Fibroblast of skin of scalp (primary cell): ENCODE measurements at places on chromosomes 13 and 19.

DNA sequence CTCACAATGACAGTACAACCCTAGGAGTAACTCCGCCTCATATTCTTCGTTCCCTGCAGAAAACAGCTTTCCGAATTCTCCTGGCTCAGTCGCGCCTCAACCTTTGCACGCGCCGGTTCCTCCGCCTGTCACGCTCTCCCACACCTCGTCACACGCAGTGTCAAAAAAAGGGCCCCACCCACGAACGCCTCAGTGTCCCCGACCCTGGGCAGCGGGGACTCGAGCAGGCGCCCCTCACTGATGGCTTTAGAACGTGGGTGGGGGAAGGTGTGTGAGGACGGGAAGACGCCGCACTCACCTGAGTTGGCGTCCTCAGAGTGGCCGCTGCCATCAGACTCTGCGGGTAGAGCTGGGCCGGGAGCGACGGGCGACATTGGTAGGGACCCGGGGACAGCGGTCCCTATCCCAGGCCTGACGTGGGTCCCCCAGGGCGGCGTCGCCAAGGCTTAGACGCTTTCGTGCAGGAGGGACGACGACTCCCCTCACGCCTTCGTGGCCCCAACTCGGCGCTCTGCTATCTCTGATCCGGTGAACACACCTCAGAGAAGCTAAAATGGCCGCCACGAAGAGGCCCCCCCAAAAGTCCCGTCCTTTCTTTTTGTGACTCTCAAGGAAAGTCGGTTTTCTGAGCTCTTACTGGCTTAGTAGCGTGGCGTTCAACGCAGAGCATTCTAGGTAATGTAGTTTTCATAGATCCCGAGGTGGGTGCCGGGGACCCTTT is at the start of gene ZNF154:
TSS of gene ZNF154 (minus strand) at position 564 of the 721 bp plus-strand sequence. CDS start at position 331, 233 bp downstream.
- DNase-seq = peak; percentile 83

- DNase-seq = no peak
These were observed 811.8 kb downstream of the UQCRFS1 start for GRCh38 chr19:28400953-28401671.

- no peak for DNase-seq
These were observed 99.7 kb downstream of the DCLK1 start for GRCh38 chr13:36031490-36031889.

GRCh38 chr13:20924758-20925394 is 22.3 kb upstream of the XPO4 start:
- DNase-seq = peak; percentile 77

GRCh38 chr19:23777216-23777615 is 18.5 kb upstream of the ZNF681 start:
- no peak for DNase-seq

DNA sequence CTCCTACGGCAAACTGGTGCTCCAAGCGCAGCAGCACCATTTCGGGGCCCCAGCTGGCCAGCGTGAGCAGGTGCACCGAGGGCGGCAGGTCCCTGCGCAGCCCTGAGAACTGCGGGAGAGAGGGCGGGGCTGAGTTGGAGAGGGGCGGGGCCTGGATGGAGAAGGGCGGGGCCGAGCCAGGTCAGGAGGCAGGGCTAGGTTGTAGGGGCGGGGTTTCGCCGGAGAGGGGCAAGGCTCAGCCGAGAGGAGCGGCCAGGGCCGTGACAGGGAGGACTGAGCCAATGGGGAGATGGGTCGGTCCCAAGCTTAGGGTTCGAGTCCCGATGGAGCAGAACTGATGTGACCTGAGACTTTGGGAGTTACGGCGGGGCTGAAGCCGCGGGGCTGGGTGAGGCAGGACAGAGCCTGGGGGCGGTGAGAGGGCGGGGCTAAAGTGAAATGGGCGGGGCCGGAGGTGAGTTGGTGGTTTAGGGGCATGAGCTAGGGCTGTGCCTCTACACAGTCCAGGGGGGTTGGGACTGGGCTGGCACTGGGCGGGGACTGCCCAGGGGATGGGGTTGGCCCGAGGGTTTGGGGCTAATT is 19.0 kb downstream of the MAN2B1 start:
- peak; percentile 19 for DNase-seq

DNA sequence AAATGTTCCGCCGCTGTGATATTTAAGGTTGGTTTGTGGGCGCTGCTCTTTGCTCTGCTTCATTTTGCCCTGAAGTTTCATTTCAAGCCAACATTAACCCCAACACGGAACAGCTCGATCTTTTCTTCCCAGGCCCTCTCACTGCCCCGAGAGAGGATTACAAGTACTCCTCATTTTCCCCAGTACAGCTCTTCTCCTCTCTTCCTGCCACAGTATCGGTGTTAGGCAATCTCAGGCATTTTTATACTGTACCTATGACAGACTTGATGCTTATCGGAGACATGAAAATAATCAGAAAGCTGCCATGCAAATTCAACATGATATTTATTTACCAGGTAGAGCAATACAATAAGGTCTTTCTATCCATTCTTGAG is 1.3 kb upstream of the EDNRB start:
- DNase-seq = no peak

GRCh38 chr13:80058626-80059025 is 282.3 kb downstream of the SPRY2 start:
- no peak for DNase-seq

- DNase-seq = no peak
These were observed 2.9 kb upstream of the MRI1 start for GRCh38 chr19:13761423-13761822.

- no peak for DNase-seq
These were observed 53.0 kb downstream of the NUFIP1 start for GRCh38 chr13:44936246-44936645.

GRCh38 chr19:47417746-47418691 is 1.3 kb downstream of the MEIS3 start:
- DNase-seq = no peak

DNA sequence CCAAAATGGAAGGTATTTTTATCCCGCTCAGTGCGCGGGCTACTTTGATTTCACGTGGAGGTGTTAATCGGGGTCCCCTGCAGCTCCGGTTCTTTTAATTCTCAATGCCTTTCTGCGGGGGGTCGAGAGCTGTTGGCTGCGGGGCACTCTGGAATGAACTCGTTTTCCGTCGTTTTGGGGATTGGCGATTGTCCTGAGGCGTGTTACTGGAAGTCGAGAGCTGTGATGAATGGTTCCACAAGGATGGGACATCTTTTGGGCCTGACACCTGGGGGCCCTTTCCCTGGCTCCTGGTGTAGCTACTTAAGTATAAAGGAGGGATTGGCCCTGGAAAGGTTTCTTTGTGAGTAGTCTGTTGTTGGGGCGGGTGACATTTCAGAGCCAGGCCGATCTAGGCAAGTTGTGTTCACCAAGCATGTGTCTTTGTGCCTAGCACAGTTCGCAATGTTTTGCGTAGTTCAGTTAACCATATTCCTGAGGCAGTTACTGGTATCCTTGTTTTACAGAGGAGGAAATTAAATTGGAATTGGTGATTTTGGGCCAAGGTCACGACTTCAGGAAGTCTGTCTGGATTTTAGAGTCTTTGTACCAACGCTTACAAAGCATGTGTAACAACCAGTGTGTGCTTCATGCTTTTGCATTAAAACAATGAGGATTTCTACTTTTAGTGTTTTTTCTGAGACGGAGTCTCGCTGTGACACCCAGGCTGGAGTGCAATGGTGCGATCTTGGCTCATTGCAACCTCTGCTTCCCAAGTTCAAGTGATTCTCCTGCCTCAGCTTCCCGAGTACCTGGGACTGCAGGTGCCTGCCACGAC is 846 bp downstream of the RPL13A start:
- DNase-seq = no peak

DNA sequence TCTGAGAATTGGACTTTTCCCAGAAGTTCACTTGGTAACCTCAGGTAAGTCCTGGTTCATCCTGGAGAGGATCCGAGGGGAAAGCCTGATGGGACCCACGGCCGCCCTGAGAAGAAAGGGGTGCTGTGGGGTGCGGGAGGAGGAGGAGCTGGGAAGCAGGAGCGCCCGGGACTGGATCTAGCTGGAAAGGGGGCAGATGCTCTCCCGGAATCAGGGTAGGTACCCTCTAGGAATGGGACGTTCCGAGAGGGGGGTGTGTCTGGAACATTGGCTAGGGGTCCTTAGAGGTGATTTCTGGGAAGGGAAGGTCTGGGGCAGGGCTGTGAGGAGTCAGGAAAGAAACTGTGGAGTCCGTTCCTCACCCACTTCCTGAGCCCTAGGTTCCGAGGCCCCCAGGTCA is 38.7 kb upstream of the ZNF492 start:
- no peak for DNase-seq

DNA sequence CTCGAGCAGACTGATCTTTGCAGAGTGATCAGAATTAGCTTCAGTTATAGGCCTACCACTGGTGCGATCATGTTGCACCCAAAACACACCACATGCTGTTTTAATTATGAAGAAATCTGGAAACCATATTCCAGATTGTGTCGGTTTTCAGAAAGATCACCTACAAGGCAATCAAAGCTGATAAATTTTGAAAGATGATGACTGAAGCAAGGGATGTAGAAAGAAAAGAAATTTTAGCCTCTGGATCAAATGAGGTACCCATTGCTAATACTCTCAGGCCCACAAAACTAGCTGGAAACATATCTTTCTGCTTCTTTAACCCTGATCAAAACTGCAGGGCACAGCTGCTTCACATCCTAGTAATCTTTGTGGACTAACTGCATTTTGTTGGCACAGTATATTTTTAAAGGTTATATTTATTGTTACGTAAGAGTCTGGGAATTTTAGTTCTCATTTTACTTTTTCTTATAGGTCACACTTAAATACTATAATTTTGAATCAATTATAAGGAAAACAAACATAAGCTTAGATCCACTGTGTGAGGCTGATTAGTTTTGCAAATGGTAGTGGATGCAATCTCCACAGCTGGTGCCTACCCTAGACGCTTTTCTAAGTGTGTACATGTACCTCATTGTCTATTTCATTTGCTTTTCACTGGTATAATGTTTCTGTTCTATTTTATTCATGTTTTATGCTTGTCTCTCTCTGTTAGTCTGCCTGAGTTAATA is 150.9 kb downstream of the RGCC start:
- DNase-seq = no peak

DNA sequence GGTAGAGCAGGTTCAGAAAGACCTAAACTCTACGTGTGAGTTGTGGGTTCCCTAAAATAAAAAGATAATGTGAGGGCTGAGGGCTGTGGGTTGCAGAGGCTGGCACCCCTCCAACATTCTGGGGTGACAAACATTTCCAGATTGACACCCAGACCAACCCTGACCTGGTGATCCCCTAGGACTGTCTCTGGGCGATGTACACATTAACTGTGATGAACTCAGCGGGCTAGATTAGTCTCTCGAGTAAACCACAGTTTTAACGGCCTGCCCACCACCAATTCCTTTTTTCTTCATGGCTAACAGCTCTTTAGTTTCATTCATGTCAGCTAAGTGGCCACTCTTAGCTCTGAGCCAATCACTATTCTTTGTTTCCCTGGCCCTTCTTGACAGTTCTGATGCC is 24.8 kb downstream of the SIAH3 start:
- DNase-seq = no peak

DNA sequence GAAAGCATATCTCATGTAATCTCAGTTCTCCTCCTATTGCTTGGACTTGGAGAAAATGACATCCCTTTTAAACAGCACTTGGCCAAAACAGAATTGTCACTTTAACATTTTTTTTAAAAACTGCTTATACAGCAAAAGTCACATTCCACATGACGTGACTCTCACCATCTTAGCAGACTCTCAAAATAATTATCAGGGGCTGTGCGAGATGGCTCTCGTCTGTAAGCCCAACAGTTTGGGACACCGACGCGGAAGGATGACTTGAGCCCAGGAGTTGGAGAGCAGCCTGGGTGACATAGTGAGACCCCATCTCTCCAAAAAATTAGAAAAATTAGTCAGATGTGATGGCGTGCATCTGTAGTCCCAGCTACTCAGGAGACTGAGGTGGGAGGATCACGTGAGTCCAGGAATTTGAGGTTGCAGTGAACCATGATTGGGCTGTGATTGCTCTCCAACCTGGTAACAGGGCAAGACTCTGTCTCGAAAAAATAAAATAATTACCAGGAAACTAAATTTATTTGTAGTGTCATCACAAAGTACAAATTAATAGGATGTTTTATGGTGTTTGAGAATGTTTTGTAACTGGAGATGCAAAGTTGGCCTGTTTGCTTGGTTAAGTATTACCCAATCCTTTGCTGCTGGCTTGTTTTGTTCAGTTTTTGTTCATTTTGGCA is 8.8 kb downstream of the SAFB start:
- no peak for DNase-seq

DNA sequence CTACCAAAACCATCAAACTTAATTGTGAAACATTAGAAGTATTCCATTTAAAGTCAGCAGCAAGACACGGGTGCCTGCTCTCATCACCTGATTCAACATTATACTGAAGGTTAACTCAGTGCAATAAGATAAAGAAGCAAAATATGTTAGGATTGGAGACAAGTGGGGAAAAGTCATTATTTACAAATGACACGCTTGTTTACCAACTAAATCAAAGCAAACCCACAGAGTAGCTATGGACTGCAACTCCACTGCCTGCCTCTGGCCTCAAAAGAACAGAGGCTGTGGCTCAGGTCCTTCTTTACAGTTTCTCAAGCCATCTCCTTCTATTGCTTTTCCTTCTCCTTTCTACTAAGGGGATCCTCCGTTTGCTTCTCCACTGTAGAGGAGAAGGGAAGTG is 21.0 kb upstream of the ATP12A start:
- DNase-seq = no peak

DNA sequence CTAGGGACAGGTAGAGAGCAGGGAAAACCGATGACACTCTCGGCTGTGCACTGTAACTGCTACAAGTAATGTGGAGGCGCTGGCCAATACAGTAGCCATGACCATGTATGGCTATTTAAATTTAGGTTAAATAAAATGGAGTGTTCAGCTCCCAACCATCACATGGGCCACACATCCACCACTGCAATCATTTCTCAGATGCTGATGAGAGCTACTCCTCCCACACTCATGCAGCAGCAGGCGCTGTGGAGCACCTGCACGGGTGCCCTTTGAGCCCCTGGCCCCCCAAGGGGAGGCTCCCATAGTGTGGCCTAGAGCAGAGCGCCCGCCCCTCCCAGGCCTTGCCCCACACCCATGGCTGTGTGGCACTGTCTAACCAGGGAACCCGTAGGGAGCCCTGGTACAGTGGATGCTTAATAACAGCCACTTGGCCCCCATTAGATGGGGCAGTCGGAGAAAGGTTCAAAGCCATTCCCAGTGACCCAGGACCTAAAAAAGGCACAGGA is 6.0 kb downstream of the ACP4 start:
- DNase-seq = no peak

DNA sequence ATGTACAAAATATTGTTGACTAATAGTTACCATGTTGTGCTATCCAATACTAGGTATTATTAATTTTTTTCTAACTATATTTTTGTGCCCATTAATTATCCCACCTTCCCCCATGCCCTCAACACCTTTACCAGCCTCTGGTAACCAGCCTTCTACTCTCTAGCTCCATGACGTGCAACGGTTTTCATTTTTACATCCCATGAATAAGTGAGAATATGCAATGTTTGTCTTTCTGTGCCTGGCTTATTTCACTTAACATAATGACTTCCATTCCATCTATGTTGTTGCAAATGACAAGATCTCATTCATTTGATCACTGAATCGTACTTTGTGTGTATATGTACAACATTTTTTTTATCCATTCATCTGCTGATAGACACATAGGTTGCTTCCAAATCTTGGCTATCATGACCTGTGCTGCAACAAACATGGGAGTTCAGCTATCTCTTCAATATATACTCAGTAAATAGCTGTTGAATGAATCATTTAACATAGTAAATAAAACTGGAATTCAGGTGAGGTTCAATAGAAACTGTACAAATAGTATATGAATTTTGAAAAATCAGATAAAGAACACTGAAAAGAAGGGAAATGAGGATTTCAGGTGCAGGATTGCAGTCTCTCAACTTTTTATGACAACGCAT is 509.0 kb upstream of the MIR17HG start:
- DNase-seq = no peak
